ENCODE measurements at places on chromosomes 13 and 19.

DNA sequence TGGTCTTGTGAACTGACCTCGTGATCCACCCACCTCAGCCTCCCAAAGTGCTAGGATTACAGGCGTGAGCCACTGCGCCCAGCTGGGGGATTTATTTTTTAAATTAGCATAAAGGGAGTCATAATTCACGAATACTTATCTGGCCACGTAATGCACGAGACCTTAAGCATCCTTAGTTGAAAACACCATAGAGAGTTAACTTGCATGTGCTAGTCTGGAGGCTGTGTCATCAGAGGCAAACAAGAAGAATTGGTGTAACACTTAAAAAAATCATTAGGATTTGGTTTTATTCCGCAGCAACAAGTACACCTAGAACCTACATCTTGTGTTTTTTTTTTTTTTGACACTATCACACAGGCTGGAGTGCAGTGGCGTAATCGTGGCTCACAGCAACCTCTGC, 19.1 kb downstream of the KLF5 start:
- DNase-seq = no peak

GRCh38 chr13:86976521-86977324, 694.4 kb upstream of the SLITRK5 start:
- no peak for DNase-seq

DNA sequence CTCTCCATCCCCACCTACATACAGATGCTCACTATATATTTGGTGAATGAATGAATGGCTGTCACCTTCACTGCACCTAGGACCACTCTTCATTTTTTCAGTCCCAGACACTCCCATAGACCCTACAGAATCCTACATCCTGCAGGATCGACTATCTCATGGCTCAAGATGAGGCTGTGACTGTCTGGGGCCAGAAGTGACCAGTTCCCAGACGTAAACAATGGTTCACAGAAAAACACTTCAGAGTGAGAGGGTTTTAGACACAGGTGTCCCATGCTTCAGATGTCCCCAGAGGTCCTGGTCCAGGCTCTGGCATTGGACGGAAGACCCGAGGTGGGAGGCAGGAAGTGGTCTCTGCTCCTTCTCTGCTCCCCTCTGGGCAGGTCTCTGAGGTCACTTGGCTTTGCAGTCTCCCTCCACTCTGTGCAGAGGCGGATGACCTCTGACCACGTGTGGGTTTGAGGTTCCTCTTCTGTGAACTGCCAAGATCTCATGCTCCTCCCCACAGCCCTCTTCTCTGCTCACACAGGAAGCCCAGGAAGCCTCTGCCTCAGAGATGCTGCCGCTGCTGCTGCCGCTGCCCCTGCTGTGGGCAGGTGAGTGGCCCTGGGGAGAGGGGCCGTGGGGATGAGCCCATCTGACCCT, 24.9 kb downstream of the SIGLEC7 start:
- no peak for DNase-seq

DNA sequence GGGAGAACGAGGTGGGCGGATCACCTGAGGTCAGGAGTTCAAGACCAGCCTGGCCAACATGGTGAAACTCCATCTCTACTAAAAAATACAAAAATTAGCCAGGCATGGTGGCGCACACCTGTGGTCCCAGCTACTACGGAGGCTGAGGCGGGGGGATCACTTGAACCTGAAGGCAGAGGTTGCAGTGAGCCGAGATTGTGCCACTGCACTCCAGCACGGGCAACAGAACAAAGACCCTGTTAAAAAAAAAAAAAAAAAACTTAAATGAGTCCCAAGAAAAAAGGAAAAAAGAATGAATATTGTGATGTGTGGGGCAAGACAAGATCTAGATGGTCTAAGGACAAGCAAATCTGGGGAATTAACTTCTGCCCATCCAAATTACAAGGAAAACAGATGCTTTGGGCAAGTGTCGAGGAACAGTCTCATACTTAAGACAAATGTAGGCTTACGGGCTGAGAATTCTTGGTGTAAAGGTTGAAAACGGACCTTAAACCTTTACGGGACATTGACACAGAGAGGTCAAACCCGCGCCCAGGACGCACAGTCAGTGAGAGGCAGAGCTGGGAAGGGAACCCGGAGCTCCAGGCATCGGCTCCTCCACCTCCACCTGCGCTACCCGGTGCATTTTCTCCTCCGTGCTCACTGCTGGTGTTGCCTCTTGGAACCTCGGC, 656 bp upstream of the ZNF324 start:
- no peak for DNase-seq

All from stimulated activated CD4-positive, alpha-beta T cell treated with anti-CD3 and anti-CD28 coated beads, Interleukin-12 subunit alpha, Interleukin-12 subunit beta, amount 100 ng/mL, for 24 hours (primary cell).